LoVo (cell line): ENCODE measurements at places on chromosomes 12 and 14.

GRCh38 chr12:24911271-24911791 lies 37.6 kb downstream of the BCAT1 start:
- no peak for DNase-seq

- DNase-seq = peak; percentile 52
Measured at GRCh38 chr14:75906680-75907280, 75.0 kb downstream of the TGFB3 start.

DNA sequence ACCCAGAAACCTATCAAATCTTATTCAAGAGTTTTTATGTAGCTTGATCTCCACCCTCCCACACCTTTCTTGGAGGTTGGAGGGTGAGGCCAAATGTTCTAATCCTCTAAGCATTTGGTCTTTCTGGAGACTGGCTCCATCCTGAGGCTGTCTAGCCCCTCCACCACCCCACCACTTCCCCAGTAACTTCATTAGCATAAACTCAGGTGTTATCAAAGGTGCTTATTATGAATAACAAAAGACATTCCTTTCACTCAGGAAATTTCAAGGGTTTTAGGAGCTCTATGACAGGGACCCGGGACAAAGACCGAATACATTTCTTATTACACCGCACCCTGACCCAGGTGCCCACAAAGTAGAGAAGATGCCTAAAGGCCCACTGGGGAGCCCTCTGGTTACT lies 2.8 kb upstream of the TMEM229B start:
- no peak for DNase-seq

GRCh38 chr12:45336331-45336730 lies 120.4 kb downstream of the ANO6 start:
- no peak for DNase-seq

GRCh38 chr12:19179986-19180385 lies 50.5 kb downstream of the PLEKHA5 start:
- no peak for DNase-seq

DNA sequence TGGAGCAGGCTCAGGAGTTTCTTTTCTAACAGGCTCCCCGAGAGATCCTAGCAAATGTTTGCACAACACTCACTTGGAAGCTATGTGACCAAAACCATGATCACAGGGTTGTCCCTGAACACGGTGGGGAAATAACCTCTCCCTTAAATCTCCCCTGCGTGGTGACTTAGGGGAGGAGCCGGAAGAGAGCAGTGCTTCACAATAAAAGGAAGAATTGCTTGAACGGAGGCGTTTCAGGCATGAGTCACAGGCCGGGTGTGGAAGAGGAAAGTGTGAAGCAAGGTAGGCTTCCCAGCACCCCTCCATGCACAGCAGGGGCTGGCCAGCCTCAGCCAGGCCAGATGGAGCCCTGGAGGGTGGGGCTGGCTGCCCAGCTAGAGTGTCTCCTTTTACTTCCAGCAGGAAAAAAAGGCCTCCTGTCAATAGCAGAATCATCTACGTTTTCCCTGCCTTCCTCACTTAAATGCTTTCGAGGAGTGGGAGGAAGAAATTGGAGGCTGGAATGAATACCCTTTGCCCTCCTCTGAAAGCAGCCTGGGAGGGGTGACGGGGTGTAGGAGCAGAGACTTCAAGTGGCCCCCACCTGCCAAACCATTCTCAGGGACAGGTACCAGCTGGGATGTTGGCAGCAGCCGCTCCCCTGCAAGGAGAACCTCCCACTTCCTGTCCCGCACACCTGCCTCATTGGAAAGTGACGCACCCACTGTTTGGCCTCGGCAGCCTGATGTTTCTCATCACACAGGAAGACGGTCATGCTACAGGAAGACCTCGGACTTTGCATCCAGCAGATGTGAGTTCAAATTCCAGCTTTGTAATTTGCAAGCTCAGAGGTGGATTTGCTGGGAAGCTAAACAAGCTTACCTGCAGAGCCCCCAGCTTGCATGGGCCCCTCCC lies 30.1 kb upstream of the PPP2R5C start:
- DNase-seq = peak; percentile 96

- no peak for DNase-seq
Measured at GRCh38 chr12:4468994-4469393, 23.4 kb upstream of the FGF6 start.

DNA sequence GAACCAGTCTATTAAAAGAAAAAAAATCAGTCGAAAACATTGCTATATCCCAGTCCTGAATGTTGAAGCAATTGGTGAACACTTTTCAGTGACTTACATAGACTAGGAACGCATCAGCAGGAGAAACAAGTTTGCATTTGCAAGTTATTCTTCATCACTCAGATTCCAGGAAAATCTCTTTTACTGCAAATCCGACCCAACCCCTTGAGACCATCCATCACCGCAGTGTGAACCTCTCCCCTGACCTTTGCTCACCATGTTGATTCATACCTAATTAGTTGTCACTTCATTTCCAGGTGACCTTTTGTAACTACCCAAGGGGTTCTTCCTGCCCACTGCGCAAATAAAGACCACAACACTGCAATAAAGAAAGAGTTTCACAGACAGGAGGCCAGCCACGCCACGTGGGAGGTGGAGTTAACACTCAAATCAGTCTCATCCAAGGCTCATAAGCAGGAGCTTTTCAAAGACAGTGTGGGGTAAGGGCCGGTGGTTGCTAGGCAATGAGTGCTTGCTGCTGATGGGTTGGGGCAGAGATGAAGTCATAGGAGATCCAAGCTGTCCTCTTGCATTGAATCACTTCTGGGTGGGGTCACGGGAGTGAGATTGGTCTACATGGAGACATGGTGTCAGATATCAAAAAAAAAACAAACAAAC lies 241.3 kb upstream of the TMEM132C start:
- peak; percentile 47 for DNase-seq

GRCh38 chr12:25469368-25469767 lies 83.7 kb downstream of the LMNTD1 start:
- no peak for DNase-seq

- no peak for DNase-seq
Measured at GRCh38 chr12:119915894-119916510, 38.9 kb upstream of the CIT start.

GRCh38 chr12:5043589-5044419 lies at the start of gene KCNA5:
KCNA5 (plus strand) TSS chr12:5043879; CDS start chr12:5044148, 269 bp downstream.
- DNase-seq = no peak

DNA sequence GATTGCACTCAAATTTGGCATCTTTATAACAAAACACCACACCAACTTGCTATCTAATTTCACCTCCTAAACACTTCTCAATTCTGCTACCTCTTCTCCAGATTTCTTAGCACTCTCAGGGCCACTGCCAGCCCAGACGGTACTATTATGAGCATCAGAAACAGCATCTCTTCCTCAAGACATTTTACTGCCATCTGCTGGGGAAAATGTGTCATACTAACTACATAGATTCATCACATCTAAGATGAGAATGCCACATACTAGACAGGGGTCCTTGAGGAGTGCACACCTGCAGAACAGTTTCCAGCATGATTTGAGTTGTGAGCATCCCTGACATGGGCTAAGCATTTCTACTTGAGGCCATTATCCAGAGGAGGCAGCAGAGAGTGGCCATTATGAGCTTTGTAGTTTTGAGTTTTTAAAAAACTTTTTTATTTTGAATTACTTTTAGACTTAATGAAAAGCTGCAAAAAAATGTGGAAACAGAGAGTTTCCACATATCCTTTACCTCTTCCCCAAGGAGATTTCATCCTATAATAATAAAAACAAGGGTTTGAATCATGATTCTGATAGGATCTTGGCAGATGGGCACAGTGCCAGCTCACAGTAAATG lies 15.1 kb upstream of the GRIP1 start:
- peak; percentile 71 for DNase-seq

DNA sequence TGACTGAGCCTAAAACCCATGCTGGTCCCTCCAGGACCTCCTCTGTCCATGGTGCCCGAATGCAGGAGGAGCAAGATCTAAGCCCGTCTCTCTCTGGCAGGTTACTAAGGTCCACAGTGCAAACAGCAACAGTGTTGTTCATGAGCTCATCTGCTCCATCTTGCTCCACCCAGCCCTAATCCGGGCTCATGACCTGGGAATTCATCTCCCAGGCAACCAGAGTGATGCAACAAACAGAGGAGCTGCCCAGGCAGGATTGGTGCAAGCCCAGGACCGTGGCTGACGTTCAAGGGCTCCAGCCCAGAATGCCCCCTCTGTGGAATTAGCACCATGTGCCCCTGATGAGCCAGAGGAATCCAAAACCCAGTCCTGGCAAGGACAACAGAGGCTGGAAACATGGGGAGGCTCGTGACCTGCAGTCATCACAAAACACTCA lies 29.9 kb downstream of the HSPB8 start:
- peak; percentile 9 for DNase-seq

- no peak for DNase-seq
Measured at GRCh38 chr14:71754422-71755095, 177.7 kb upstream of the RGS6 start.

GRCh38 chr14:68283378-68284123 lies 464.0 kb downstream of the RAD51B start:
- no peak for DNase-seq

DNA sequence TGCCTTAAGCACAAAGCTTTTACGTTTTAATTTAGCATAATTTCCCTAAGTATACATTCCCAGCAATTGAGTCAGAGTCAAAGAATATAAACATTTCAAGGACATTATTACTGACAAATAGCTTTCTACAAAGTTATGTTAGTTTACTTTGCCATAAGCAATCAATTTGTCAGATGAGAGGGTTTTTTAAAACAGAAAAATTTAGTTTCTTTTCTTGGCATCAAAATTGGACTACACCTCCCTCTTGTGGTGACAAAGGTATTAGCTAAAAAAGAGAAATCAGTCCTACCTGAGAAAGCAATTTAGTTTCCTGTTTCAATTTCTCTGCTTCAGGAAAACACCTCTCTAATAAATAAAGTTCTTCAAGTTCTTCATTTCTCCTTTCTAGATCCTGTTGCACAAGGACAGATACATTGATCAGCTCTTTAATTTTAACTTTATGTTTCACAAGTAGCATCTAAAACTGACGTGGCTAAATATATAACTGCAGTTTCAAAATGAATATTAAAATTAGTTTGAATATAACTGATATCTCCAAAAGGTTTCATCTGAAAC lies 39.9 kb downstream of the DNAI7 start:
- DNase-seq = peak; percentile 59

DNA sequence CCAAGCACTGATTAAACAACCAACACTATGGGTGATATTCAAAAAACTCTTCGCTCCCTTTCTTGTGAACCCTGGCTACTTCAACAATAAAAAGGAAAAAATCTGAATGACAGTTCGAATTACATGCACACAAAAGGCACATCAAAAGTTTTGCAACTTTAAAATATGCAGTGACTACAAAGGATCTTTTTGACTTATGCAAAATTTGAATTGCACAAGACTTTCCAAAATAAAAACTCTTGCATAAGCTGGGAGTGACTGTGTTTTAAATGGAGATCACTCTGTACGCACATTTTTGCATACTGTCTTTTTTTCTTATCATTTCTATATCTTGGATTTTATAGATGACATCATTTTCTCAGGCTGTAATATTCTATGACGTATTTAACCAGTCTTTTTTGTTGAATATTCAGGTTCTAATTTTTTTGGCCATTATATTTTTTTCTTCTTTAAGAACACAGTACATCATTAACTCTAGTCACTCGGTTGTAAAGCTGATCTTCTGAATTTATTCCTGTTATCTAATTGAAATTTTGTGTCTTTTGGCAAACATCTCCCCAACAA lies 667.6 kb upstream of the TBX3 start:
- DNase-seq = no peak

DNA sequence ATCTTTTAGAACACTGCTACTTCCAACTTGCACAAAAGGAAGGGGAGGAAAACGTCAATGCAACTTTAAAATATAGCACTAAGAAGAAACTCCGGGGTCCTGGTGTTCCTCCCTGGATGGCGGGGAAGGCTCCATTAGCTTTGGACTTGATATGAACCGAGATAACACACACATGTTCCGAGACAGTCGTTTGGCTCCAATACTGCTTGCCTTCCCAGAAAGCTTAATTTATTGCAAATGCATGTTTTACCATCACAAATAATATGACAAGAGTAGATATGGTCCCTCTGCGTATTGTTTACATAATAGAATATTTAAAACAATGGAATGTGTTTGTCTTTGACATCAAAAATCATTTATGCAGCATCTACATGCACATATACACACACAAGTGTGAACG lies 87.6 kb upstream of the CLMN start:
- DNase-seq = no peak

DNA sequence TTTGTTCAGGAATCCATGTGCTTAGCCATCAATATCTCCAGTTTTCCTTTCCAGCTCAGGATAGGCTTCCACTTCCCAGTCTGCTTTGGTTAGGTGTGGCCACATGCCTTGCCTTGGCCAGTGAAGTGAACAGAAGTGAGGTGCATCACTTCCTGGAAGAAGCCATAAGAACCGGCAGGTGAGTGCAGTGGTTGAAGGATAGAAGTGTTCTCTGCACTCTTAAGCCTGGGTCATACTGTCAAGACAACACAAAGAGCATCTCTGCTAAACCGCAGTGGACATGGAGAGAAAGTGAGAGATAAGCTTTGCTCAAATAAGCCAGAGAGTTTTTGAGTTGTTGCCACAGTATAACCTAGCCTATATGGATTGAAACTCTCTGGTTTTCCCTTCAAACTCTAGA lies 11.4 kb downstream of the GNG2 start:
- no peak for DNase-seq

DNA sequence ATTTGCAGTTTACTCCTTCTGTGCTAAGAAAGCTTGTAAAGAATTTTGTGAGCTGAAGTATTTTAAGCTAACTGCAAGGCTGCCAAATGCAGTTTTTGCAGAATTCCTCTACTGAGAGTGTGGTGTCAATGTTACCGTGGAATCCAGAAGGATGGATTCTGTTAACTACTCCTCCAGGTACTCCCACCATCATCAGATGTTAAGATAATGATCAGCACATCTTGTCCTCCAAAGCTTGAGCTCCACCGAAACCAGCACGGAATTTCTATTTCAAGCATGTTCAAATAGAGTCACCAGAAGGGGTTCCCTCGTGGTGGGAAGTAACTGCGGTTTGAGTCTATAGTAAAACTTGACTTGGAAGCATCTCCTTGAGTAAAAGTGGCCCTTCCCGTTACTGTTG lies 64.3 kb upstream of the CDKN3 start:
- DNase-seq = no peak

DNA sequence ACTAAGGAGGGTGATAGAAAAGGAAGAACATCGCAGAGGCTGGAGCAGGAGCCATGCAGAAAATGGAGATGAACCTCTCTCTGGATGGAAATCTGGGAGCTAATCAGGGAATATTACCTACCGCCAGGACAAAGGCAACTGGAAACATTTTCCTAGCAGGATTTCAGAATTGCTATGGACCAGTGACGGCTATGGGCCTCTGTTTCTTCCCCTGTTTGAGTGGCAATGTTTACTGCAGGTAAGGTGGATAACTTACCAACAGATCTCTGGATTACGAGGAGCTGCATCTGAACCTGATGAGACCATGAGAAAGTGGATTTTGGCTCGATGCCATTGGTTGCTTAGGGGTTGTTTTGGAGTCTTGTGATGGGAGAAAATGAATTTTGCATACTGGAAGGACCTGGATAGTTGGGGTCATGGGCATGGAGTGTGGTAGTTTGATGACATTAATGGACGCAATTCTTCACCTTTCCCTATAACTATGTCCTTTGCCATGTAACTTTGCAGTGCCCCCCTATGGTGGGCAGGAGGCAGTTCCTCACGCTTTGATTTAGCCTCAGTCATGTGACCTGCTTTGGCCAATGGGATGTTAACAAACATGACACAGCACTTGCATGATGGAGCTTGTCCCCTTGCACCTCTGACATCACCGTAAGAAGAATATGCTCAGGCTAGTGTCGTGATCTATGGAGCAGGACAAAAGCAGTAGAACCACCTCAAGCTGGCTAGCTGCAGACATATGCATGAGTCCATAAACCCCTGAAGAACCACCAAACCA lies 51.1 kb downstream of the CALM1 start:
- DNase-seq = no peak

GRCh38 chr12:76544601-76545261 lies 14.8 kb downstream of the OSBPL8 start:
- no peak for DNase-seq

- peak; percentile 77 for DNase-seq
Measured at GRCh38 chr12:47021298-47021697, 58.1 kb upstream of the PCED1B start.
